ENCODE measurements at places on chromosomes 3 and 15.

DNA sequence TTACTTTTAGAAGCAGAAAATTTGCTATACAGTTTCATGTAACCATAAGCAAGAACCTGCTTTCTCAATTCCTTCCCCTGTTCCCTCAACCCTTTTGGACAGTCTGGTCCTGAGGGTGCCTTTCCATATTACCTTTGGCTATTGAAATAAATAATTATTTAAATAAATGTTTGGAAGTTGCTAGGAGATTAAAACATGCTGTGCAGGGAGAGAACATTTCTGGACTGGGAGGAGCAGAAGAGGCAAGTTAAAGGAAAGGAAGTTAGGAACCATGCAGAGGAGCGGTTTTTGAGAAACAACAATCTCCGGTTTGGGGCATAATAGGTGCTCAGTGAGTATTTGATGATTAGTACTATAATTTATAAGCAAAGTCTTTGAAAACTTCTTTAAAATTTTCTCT is 41.8 kb downstream of the ZNF609 start:
- H3K4me1 ChIP-seq, result peaks cover 32% of the 10 kb centered on the region
- H3K36me3 ChIP-seq, result peaks cover 64% of the 10 kb centered on the region
- H3K27ac ChIP-seq, result peak overlapping the region; percentile 74

- H3K4me1 ChIP-seq, result no peaks in the 10 kb centered on the region
- no peaks in the 10 kb centered on the region for H3K27me3 ChIP-seq
- no peak for DNase-seq
Measured at GRCh38 chr15:42939841-42940240, 19.3 kb upstream of the TTBK2 start.

DNA sequence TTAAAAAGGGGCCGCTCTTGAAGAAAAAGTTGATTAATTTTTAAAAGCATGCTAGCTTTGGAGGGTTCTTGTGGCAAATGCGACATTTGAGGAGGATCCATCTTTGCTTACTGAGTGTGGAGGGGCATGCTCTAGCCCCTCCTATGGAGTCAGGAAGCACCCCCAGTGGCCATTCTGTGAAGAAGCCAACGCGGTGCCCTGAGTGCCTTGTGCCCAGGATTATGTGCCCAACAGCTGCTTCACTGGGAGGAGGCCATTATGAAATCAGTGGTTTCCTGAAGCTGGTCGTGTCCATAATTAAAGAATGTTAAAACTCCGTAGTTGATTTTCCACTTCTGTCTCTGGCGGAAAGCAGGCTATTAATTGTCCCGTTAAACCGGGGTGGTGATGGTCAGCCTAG is 69.1 kb upstream of the TNFAIP8L3 start:
- peaks cover 4% of the 10 kb centered on the region for H3K27me3 ChIP-seq
- H3K4me1 ChIP-seq, result peaks cover 21% of the 10 kb centered on the region
- H3K4me3 ChIP-seq, result peak overlapping the region; percentile 52
- peak overlapping the region; percentile 12 for H3K27ac ChIP-seq
- DNase-seq, result no peak

DNA sequence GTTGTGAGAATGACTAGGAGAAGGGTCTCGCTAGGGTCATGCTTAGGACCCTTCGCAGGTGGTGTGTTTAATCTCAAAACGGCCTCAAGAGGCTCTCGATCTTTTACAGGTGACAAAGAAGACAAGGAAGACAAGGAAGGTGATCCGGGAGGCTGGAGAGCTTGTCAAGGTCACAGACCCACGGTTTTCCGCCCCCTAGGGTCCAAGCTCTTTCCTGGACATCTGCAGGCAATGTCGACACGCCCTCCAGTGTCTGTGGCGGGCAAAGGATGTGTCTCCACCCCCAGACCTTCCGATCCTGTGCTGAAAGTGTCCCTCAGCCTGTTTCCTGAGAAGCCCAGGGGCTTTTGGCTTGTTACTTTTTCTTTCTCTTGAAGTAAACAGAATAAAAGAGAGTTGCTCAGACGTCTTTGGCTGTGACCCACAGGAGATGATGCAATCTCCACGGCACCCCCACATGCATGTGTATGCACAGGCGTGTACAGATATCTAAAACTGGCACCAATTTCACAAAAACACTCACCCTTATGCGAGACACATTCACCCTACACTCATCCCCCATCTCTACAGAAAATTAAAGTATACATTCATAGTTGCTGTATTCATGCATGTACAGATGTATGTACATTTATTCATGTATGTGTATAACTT is 108.8 kb downstream of the KLF13 start:
- H3K27ac ChIP-seq, result peak overlapping the region; percentile 98
- peak overlapping the region; percentile 40 for H3K4me3 ChIP-seq
- peak; percentile 89 for DNase-seq
- H3K36me3 ChIP-seq, result no peaks in the 10 kb centered on the region
- H3K4me1 ChIP-seq, result peaks cover 50% of the 10 kb centered on the region

DNA sequence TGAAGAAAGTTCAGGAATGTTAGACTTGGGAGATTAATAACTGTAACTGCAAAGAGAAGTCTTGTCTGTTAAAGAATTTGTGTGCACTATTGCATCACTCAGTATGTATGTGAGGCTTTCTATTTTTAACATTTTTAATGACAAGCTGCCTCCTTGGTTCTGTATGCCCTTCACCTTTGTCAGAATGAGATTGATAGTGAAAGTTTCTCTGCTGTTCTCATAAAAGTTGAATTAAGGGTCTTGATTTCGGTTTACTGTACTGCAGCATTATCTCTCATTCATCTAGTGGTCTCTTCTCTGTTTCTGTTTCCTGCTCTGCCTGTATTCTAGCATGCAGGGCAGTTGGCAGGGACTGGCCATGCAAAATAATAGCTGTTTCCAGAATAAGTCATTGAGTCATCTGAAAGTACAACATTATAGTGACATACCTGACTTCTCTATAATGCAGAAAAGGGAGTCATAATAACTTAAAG is 454.9 kb downstream of the IL5RA start:
- no peak overlapping the region for H3K4me3 ChIP-seq
- H3K4me1 ChIP-seq, result no peaks in the 10 kb centered on the region
- no peak overlapping the region for H3K27ac ChIP-seq
- H3K27me3 ChIP-seq, result no peaks in the 10 kb centered on the region
- no peaks in the 10 kb centered on the region for H3K36me3 ChIP-seq

GRCh38 chr3:47512416-47513124 is 942 bp downstream of the ELP6 start:
- no peak for DNase-seq
- H3K27me3 ChIP-seq, result no peaks in the 10 kb centered on the region
- H3K27ac ChIP-seq, result no peak overlapping the region
- peaks cover 10% of the 10 kb centered on the region for H3K4me1 ChIP-seq
- H3K4me3 ChIP-seq, result peak overlapping the region; percentile 86

GRCh38 chr3:25097023-25097422 is 331.0 kb upstream of the RARB start:
- H3K4me3 ChIP-seq, result no peak overlapping the region
- H3K27ac ChIP-seq, result no peak overlapping the region
- DNase-seq, result no peak
- no peaks in the 10 kb centered on the region for H3K4me1 ChIP-seq
- H3K27me3 ChIP-seq, result no peaks in the 10 kb centered on the region
- no peaks in the 10 kb centered on the region for H3K36me3 ChIP-seq

GRCh38 chr15:60551781-60552161 is 72.8 kb upstream of the ICE2 start:
- no peaks in the 10 kb centered on the region for H3K27me3 ChIP-seq
- no peak overlapping the region for H3K27ac ChIP-seq
- DNase-seq, result no peak
- H3K4me3 ChIP-seq, result no peak overlapping the region
- no peaks in the 10 kb centered on the region for H3K36me3 ChIP-seq

- no peaks in the 10 kb centered on the region for H3K4me1 ChIP-seq
- no peak overlapping the region for H3K27ac ChIP-seq
- H3K36me3 ChIP-seq, result no peaks in the 10 kb centered on the region
- DNase-seq, result no peak
- no peaks in the 10 kb centered on the region for H3K27me3 ChIP-seq
Measured at GRCh38 chr15:46408312-46408711, 773.5 kb downstream of the SQOR start.

- peaks cover 14% of the 10 kb centered on the region for H3K4me1 ChIP-seq
- no peaks in the 10 kb centered on the region for H3K36me3 ChIP-seq
- H3K27ac ChIP-seq, result no peak overlapping the region
Measured at GRCh38 chr3:55607844-55608243, 120.7 kb upstream of the WNT5A start.

DNA sequence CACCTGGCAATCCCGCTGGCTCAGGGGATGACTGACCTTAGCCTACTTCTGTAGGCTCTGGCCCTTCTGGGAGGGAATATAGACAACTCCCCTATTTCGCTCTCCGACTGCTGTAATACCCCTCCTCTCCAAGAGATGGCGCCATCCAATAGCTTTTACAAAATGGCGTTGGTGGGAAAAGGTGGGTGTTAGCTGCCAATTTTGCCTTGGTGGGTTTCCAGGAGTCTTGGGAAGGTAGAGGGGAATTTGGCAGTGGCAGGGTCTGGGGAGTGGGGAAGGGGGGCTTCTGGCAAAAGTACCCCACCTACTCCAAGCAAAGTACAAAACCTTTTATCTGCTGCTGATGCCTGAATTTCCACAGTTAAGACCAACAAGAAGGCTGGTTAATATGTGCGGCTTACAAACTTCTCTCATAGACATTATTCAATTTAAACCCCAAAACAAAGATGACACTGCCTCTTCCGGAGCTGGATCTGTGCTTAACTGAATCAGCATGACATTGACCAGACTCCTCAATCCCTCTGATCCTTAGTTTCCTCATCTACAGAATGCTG is 62.1 kb downstream of the RASGRF1 start:
- no peaks in the 10 kb centered on the region for H3K27me3 ChIP-seq
- no peaks in the 10 kb centered on the region for H3K36me3 ChIP-seq
- no peak overlapping the region for H3K27ac ChIP-seq
- DNase-seq, result peak; percentile 10

GRCh38 chr3:176914764-176915163 is 282.5 kb downstream of the TBL1XR1 start:
- no peaks in the 10 kb centered on the region for H3K27me3 ChIP-seq
- no peak for DNase-seq
- H3K36me3 ChIP-seq, result no peaks in the 10 kb centered on the region

DNA sequence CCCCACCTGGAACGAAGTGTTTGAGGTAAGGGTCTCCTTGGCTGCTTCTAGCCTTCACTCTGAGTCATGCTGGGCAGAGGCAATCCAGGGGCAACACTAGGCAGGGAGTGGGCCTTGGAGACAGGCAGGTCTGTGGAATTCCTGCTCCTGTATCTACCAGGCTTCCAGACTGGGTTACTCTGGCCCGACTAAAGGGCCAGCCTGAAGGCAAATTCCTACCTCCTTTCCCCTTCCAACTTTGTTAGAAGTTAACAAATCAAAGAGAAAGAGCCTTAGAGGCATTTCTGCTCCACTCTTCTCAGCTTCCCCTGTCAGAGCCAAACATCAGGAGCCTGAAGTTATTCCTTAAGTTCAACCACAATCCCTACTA is 30.1 kb downstream of the ESYT3 start:
- no peak overlapping the region for H3K4me3 ChIP-seq
- H3K4me1 ChIP-seq, result no peaks in the 10 kb centered on the region
- H3K27ac ChIP-seq, result no peak overlapping the region

GRCh38 chr15:30889196-30889595 is 14.5 kb upstream of the FAN1 start:
- no peak overlapping the region for H3K27ac ChIP-seq
- DNase-seq, result no peak
- no peaks in the 10 kb centered on the region for H3K36me3 ChIP-seq
- no peaks in the 10 kb centered on the region for H3K27me3 ChIP-seq
- H3K4me3 ChIP-seq, result no peak overlapping the region

- no peaks in the 10 kb centered on the region for H3K36me3 ChIP-seq
- H3K27me3 ChIP-seq, result no peaks in the 10 kb centered on the region
- H3K27ac ChIP-seq, result no peak overlapping the region
- H3K4me1 ChIP-seq, result peaks cover 51% of the 10 kb centered on the region
Measured at GRCh38 chr15:99481113-99481950, 84.5 kb upstream of the MEF2A start.

GRCh38 chr3:178195824-178196223 is 340.4 kb upstream of the KCNMB2 start:
- no peaks in the 10 kb centered on the region for H3K36me3 ChIP-seq
- no peak overlapping the region for H3K27ac ChIP-seq
- DNase-seq, result no peak
- no peak overlapping the region for H3K4me3 ChIP-seq
- H3K27me3 ChIP-seq, result no peaks in the 10 kb centered on the region
- no peaks in the 10 kb centered on the region for H3K4me1 ChIP-seq

GRCh38 chr3:153273767-153274435 is 111.9 kb downstream of the RAP2B start:
- H3K36me3 ChIP-seq, result no peaks in the 10 kb centered on the region
- H3K4me1 ChIP-seq, result no peaks in the 10 kb centered on the region
- H3K4me3 ChIP-seq, result no peak overlapping the region
- no peak for DNase-seq

GRCh38 chr3:128585189-128585588 is 65.4 kb downstream of the RPN1 start:
- H3K4me1 ChIP-seq, result peaks cover 11% of the 10 kb centered on the region
- H3K4me3 ChIP-seq, result no peak overlapping the region
- H3K27ac ChIP-seq, result no peak overlapping the region
- no peaks in the 10 kb centered on the region for H3K36me3 ChIP-seq

- DNase-seq, result no peak
- no peak overlapping the region for H3K4me3 ChIP-seq
- H3K27me3 ChIP-seq, result no peaks in the 10 kb centered on the region
- H3K27ac ChIP-seq, result no peak overlapping the region
- peaks cover 6% of the 10 kb centered on the region for H3K4me1 ChIP-seq
- H3K36me3 ChIP-seq, result no peaks in the 10 kb centered on the region
Measured at GRCh38 chr3:81911221-81911620, 149.8 kb upstream of the GBE1 start.

- DNase-seq, result peak; percentile 7
- H3K36me3 ChIP-seq, result no peaks in the 10 kb centered on the region
- no peak overlapping the region for H3K27ac ChIP-seq
- H3K4me1 ChIP-seq, result no peaks in the 10 kb centered on the region
- no peak overlapping the region for H3K4me3 ChIP-seq
Measured at GRCh38 chr15:20341901-20342600, 199.5 kb downstream of the GOLGA6L6 start.

- H3K36me3 ChIP-seq, result no peaks in the 10 kb centered on the region
- no peak overlapping the region for H3K4me3 ChIP-seq
- no peak for DNase-seq
- no peaks in the 10 kb centered on the region for H3K27me3 ChIP-seq
Measured at GRCh38 chr3:184738982-184739381, 27.1 kb upstream of the MAGEF1 start.

- no peaks in the 10 kb centered on the region for H3K4me1 ChIP-seq
- DNase-seq, result no peak
- H3K36me3 ChIP-seq, result no peaks in the 10 kb centered on the region
- no peak overlapping the region for H3K27ac ChIP-seq
Measured at GRCh38 chr3:138394686-138395085, 39.7 kb upstream of the ESYT3 start.
